ENCODE measurements at places on chromosomes 12 and 14.

GRCh38 chr14:69547701-69548348 is 26.8 kb downstream of the CCDC177 start:
- peaks cover 12% of the 10 kb centered on the region for H3K27me3 ChIP-seq
- DNase-seq, result no peak
- H3K36me3 ChIP-seq, result no peaks in the 10 kb centered on the region

- peaks cover 37% of the 10 kb centered on the region for H3K27me3 ChIP-seq
- no peaks in the 10 kb centered on the region for H3K36me3 ChIP-seq
Observed at GRCh38 chr14:104428333-104428851, 151.2 kb upstream of the C14orf180 start.

DNA sequence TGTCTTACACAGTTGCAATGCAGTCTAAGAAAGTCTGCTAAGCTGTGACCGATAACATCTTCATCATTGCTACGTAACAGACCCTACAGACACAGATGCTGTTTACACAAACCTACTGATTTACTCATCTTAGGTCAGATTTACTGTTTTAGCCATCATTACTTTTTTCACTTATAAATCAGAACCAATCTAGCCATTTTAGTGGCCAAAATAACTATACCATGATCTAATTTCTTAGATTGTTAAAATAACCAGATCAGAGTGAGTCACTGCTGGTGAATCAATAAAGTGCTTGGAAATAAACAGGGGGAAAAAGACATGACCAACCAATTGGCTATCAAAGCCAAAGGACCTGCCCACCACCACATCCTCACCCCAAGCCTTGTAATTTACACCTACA is 57.0 kb upstream of the FOXN3 start:
- H3K27ac ChIP-seq, result no peak overlapping the region
- peaks cover 17% of the 10 kb centered on the region for H3K36me3 ChIP-seq
- no peak for DNase-seq
- H3K27me3 ChIP-seq, result no peaks in the 10 kb centered on the region

DNA sequence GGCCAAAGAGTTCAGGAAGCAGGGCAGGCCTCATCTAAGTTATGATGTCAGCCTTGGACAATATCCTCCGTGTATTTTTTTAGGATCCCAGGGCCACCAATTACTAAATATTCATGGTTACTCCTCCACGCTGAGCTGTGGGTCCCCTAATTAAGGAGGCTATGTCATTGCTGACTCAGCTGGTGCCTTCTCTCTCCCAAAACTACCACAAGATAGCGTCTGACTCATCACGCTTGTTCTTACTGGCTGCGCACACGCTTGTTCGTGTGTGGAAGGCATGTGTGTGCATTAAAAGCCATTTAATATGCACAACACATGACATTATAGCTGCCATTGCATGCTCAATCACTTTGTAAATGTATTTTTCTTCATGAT is 78.3 kb downstream of the GSC start:
- H3K27me3 ChIP-seq, result peaks cover 19% of the 10 kb centered on the region
- H3K27ac ChIP-seq, result no peak overlapping the region
- H3K36me3 ChIP-seq, result no peaks in the 10 kb centered on the region
- no peak for DNase-seq
- no peaks in the 10 kb centered on the region for H3K4me1 ChIP-seq
- no peak overlapping the region for H3K4me3 ChIP-seq

DNA sequence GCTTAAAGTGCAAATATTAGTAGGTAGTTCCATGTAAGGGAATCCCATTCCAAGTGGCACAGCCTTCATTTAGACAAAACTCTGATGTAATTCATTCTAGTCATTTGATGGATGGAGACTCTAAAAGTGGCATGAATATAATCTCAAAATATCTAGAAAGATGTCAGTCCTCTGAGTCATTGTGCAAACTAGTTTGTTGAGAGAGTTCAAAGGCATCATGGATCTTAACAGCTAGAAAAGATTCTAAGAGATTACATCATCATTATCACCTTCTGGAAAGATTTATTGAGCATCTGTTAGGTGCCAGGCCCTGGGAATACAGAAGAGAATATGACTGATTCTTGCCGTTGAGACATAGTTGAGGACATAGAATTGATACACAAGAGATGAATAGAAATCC is 30.7 kb downstream of the CRADD start:
- H3K4me3 ChIP-seq, result no peak overlapping the region
- H3K27me3 ChIP-seq, result no peaks in the 10 kb centered on the region
- peaks cover 3% of the 10 kb centered on the region for H3K36me3 ChIP-seq
- no peak overlapping the region for H3K27ac ChIP-seq
- no peak for DNase-seq

All from T-cell (primary cell).